ENCODE measurements at places on chromosomes 11 and 22.

- peak; percentile 60 for DNase-seq
Observed at GRCh38 chr11:66346476-66347424, 679 bp downstream of the B4GAT1 start.

DNA sequence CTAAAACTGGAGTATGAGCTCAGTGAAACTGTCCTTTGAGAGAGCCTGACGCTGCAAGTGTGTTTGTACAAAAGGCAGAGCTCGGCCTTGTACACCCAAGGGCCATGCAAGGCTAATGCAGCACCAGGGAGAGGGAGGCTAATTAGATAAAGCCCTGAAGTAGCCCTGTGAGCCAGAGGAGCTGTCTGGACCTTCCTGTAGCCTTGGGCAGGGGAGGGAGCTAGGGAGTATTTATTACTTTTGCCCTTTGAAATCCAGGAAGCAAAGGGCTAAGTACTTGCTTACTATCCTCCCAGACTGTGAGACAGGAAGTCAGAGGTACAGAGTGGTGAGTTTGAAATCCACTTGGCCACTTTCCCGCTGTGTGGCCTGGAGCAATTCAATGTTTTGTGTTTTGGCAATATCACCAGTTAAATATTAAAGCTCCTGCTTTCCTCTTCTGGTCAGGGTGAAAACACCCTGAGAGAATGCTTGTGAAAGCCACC lies 10.2 kb upstream of the LDHA start:
- peak; percentile 63 for DNase-seq

GRCh38 chr22:38414009-38414395 lies 41.0 kb downstream of the KCNJ4 start:
- DNase-seq: no peak

DNA sequence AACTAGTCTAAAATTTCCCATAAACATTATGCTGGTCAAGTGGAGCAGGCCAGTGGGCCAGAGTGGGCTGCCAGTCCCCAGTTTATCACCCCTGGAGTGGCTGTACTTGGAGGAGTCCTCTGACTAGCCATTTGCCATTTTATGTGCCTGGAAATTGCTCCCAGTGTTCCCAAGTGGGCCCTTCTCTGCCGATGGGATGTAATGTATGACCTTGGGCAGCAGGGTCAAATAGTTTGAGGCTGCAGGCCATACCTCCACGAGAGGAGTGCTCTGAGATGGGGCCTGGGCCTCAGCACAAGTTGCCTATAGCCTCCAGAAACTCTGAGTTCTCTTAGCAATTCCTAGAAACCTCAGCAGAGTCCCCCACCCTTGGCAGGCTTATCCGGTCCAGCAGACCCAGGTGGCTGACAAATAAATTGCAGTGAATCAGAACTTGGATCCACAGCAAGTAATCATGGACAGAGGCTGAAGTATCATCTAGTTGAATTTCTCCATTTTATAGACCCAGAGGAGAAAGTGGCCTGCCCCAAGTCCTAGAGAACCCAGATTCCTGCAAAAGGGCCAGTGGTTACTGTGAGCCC lies 17.8 kb upstream of the PATZ1 start:
- DNase-seq: no peak

- DNase-seq: no peak
Observed at GRCh38 chr11:12778240-12778905, 104.2 kb downstream of the TEAD1 start.

DNA sequence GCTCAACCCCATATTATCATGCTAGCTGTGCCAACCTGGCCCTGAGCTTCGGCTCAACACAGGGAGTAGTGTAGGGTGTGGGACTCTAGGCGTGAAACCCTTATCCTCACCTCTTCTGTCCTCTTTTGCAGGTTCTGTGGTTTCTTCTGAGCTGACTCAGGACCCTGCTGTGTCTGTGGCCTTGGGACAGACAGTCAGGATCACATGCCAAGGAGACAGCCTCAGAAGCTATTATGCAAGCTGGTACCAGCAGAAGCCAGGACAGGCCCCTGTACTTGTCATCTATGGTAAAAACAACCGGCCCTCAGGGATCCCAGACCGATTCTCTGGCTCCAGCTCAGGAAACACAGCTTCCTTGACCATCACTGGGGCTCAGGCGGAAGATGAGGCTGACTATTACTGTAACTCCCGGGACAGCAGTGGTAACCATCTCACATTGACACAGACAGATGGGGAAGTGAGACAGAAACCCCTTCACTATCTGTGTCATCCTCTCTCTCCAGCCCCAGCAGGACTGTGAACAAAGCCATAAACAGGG lies 76.4 kb downstream of the GGTLC2 start:
- no peak for DNase-seq

GRCh38 chr11:83766932-83767331 lies 480.8 kb upstream of the CCDC90B start:
- DNase-seq: no peak

- DNase-seq: no peak
Observed at GRCh38 chr11:107139396-107139795, 121.1 kb upstream of the GUCY1A2 start.

DNA sequence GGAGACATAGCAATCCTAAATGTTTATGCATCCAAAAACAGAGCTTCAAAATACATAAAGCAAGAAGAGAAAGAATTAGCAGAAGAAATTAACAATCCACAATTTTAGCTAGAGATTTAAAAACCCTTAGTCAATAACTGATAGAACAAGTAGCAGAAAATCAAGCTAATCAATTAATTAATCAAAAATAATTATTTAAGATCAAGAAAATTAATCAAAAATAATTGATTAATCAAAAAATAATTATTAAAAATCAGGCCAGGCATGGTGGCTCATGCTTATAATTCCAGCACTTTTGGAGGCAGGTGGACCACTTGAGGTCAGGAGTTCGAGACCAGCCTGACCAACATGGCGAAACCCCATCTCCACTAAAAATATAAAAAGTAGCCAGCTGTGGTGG lies 29.2 kb downstream of the C11orf24 start:
- no peak for DNase-seq

GRCh38 chr22:26796785-26797184 lies 139.4 kb downstream of the MIAT start:
- no peak for DNase-seq

GRCh38 chr11:113473983-113474361 lies 1.2 kb downstream of the DRD2 start:
- no peak for DNase-seq

Data from stomach (tissue), 19 donors.